ENCODE measurements at places on chromosomes 12 and 14. TPM values are rescaled to one million over a fixed set of nuclear protein-coding genes. Genes with fewer than 3 reads are reported as not detected.

HOXC10 gene
- 4.3 TPM for total RNA-seq

MYH7 gene
- not detected for total RNA-seq

KLHDC1 gene
- total RNA-seq: 7.8 TPM

MAX gene
- total RNA-seq: 64.1 TPM

OTUB2 gene
- total RNA-seq: 0.64 TPM

Data from breast epithelium (tissue), 4 donors.